Hematopoietic multipotent progenitor cell treated with erythropoietin and hydrocortisone succinate and interleukin-3 and kit ligand, for 4 days (in vitro differentiated cells): ENCODE measurements at places on chromosomes 7 and 10.

DNA sequence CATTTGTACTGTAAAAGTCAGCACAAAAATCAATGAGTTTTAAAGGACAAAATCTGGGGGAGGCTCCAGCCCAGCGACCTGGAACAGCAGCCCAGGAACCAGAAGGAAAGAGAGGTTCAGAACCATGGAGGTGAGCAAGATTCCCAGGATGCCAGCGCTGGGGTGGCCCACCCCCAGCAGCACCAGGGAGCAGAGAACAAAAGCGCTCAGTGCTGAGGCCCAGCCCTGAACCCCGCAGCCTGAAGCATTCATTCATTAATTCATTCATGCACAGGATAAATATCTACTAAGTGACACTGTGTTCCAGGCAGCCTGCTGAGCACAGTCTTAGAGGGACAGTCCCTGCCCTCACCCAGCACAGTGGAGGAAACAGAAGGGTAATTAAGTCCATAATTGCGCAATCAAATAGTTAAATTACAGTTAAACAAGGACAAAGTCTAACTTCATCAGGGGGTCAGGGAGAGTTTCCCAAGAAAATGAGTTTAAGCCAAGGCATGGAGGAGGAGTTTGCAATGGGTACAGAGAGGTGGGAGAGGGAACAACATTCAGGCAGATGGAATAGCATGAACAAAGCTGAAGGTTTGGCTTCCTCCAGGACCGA is 202.3 kb downstream of the GRID1 start:
- DNase-seq = peak; percentile 8

- DNase-seq = no peak
These were observed 40.5 kb upstream of the RABGEF1 start for GRCh38 chr7:66699998-66700397.

GRCh38 chr10:107653832-107654287 is 489.4 kb upstream of the SORCS1 start:
- peak; percentile 43 for DNase-seq

DNA sequence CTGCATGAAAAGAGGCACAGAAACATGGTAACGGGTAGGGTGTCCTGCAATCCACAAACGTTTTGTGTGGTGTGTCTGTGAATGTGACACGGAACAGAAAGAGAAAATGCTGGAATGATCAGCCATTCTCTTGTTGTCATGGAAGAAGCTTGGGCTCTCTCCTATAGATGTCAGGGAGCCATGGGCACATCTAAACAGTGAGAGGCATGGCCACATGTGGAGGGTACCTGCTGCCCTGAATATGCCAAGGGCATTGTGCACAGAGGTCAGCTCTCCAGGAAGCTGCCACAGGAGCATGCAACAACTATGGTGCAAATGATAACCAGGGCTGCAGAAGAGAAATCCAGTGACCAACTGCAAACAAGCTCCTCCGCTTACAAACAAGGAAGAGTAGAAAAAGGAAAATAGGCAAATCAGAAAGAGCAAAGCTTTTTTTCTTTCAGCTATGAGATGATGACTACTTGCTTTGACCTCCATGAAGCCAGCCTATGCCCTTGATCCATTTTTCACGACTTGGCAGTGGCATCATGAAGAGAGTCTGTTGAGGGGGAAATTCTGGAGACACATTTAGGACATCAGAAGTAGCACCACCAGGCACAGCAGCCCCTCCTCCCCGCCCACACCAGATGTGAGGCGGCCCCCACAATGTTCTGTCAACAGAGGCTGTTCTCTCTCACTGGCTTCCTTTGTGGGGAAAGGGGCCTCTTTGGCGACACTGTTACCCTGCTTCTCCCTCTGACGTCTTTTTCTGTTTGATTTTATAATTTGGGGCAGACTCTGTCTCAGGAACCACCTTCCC is 4.8 kb upstream of the PDE1C start:
- peak; percentile 31 for DNase-seq

- peak; percentile 92 for DNase-seq
These were observed 175.2 kb upstream of the TNRC18 start for GRCh38 chr7:5598769-5599371.

GRCh38 chr10:117137031-117137910 is 799 bp downstream of the VAX1 start:
- DNase-seq = peak; percentile 51

DNA sequence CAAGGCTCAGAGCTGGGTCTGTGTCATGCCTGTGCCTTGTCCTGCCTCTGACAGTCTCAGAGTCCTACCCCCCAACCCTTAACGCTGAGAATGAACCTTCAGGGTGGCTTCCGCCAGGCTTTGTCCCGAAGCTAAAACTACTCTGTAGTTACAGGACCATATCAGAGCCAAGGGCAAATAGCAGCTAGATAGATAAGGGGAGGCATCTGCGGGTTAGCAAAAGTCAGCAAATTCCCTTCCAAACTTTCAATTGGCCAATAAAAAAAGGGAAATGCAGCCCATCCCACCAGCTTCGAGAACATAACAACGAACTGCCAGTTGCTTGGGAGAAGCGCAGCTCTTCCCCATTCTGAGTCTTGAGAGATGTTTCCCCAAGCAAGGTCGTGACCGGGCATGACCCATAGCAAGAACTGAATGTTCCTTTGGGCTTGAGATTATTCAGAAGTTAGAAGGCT is 17.7 kb downstream of the CCL24 start:
- DNase-seq = peak; percentile 26

DNA sequence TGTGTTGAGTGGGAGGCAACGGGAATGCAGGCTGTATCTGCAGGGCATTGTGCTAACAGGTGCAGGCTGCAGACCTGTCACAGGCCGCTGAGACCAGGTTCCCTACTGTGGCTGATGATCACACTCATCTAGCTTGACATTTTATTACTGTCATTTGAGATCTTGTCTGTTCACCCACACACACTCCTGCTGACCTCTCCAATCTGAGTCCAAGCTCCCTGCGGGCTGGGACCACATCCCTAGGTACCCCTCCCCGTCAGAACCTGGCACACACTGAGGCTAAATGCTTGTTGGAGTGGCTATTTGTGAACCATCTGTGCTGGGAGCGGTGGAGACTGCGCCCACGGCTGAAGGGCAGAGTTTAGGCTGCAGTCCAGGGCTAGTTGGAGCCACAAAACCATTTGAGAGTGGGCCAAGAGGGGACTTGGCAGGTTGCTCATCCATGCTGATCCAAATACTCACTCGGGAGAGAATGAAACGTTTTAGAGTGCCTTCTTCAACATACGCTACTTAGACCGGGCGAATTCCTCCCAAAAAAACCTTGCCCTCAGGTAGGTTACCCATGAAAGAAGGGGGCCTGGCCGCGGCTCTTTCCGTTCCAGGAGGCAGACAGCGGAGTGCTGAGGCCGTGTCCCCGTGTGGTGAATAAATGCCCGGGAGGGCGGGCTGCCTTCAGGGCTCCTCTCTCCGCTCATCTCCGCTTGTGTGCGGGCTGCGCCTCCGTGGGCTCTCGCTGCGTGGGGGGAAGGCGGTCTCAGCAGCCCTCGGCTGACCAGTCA is 164.4 kb downstream of the RGS10 start:
- no peak for DNase-seq

- DNase-seq = peak; percentile 4
These were observed 725.1 kb downstream of the GRID1 start for GRCh38 chr10:85641479-85642009.
